Fibroblast of villous mesenchyme (primary cell): ENCODE measurements at places on chromosomes 1 and 21.

GRCh38 chr1:225963735-225964530 is 22.9 kb upstream of the LEFTY2 start:
- DNase-seq = no peak

DNA sequence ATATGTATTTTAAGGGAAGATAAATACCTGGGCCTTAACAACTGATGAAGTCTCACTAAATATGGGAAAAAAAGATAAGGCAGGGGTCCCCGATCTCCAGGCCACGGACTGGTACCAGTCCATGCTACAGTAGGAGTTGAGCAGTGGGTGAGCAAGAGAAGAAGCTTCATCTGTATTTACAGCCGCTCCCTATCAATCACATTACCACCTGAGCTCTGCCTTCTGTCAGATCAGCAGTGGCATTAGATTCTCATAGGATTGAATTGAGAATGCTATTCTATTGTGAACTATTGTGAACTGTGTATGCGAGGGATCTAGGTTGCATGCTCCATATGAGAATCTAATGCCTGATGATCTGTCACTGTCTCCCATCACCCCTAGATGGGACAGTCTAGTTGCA is 43.0 kb upstream of the PAXBP1 start:
- no peak for DNase-seq

- no peak for DNase-seq
Measured at GRCh38 chr1:222732216-222733159, 4.5 kb upstream of the FAM177B start.

DNA sequence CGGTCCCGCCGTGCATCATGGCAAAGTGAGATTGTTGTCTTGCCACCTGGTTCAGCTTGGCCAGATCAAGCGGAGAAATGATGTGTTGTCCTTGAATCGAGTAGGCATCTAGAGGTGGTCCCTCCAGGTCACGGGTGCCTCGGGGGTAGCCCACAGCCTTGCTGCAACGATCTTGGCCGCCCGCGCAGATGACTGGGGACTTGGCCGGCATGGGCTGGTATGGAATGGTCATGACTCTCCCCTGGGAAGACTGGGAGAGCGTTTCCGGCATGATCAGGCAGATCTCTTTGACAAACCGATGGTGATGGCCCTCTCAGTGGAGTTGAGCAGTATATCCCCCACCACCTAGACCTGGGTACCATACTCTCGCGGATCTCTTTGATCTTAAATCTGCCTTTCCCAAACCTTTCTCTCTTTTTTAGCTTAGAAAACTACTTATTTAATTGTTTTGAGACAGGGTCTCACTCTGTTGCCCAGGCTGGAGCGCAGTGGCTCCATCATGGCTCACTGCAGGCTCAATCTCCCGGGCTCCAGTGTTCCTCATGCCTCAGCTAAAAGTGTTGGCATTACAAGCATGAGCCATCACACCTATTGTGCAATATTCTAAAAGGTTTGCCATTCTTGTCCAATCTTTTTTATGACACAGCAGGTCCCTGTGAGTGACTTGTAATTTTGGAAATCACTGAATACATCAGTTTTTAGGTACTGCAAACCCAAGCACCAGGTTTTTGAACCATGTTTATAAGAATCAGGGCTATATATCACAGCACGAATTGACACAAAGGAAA is 9.4 kb upstream of the ELAPOR1 start:
- no peak for DNase-seq

- peak; percentile 79 for DNase-seq
Measured at GRCh38 chr1:28091043-28091781, 2.8 kb upstream of the EYA3 start.

GRCh38 chr1:84969489-84970250 is 27.2 kb downstream of the MCOLN2 start:
- no peak for DNase-seq

GRCh38 chr1:235571482-235571881 is 67.2 kb upstream of the B3GALNT2 start:
- no peak for DNase-seq

GRCh38 chr1:56190806-56191365 is 388.5 kb downstream of the PLPP3 start:
- DNase-seq = no peak

GRCh38 chr1:28173980-28174297 is 2.6 kb downstream of the PTAFR start:
- peak; percentile 64 for DNase-seq

- no peak for DNase-seq
Measured at GRCh38 chr1:176577646-176578197, 114.7 kb downstream of the PAPPA2 start.

GRCh38 chr1:172770071-172770470 is 111.2 kb downstream of the FASLG start:
- DNase-seq = no peak

- no peak for DNase-seq
Measured at GRCh38 chr1:3250624-3251023, 181.6 kb downstream of the PRDM16 start.

GRCh38 chr1:117312453-117313138 is 54.7 kb upstream of the MAN1A2 start:
- peak; percentile 43 for DNase-seq

DNA sequence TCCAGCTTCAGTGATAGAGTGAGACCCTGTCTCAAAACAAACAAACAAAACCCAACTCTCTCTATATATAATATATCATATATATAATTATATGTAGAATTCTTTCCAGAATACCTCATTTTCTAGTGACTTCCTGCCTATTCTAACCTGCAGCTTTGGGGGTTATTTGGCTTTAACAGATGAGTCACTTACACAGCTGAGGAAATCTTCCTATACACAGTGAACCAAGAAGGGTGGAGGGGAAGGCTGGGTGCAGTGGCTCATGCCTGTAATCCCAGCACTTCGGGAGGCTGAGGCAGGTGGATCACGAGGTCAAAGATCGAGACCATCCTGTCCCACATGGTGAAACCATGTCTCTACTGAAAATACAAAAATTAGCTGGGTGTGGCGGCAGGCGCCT is 9.2 kb downstream of the RAB29 start:
- no peak for DNase-seq
